Activated CD8-positive, alpha-beta memory T cell treated with anti-CD3 and anti-CD28 coated beads for 1 hour (primary cell): ENCODE measurements at places on chromosomes 13 and 19.

DNA sequence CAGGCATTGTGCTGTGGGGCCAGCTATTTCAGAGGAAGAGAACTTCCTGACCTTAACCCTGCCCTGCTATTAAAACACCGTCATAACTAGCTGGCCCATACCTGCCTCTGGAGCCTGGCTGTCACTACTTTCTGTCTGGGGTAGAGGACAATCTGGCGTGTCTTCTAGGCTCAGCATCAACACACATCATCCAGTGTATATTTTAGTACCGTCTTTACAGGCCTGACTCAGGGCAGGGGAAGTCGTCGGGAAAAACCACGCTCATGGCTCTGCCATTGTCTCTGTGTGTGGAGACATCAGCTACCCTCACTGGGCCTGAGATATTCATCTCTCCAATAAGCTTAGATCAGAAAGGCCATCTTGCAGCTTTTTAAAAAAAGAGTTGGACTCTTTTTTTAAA is 151.1 kb downstream of the KATNAL1 start:
- DNase-seq, result no peak

DNA sequence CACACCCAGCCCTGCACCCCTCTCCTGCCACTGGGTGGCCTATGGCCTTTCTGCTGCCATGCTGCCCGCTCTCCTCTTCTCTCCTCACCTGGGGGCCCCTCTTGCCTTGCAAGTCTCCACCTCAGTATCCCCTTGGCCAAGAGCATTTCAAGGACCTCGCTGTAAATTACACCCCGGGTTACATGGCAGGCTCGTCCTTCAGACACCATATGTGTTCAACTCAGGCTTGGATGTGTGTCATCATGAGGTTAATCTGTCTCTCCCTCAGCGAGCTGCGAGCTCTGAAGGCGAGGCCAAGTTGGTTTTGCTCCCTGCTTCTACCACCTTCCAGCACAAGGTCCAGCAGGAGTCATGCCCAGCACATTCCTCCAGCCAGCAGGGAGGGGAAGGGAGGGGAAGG is 74.8 kb upstream of the TM9SF2 start:
- DNase-seq, result no peak

DNA sequence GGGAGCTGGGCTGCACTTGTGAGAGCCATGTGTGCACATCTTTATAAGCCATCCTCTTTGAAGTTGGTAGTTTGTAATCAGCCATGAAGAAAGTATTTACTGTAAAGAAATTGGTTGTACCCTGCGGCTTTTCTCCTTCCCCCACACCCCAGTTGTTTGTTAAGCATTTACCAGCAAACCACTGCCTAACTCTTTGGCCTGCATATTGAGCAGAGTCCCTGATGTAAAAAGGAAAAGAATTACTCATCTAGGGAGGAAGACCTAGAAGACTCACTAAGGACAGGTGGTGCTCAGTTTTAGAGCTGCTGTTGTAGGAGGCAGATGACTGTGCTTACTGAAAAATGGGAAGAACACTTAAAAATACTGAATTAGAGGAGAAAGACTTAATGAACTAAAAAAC is 245.3 kb downstream of the PCCA start:
- no peak for DNase-seq

GRCh38 chr19:16760990-16761389 is 41.3 kb downstream of the NWD1 start:
- DNase-seq, result no peak

GRCh38 chr13:45492538-45492937 is 27.8 kb downstream of the COG3 start:
- no peak for DNase-seq

GRCh38 chr13:46367617-46368327 is 19.3 kb downstream of the RUBCNL start:
- no peak for DNase-seq

GRCh38 chr19:12721656-12722565 is 1.8 kb downstream of the TNPO2 start:
- DNase-seq, result no peak

DNA sequence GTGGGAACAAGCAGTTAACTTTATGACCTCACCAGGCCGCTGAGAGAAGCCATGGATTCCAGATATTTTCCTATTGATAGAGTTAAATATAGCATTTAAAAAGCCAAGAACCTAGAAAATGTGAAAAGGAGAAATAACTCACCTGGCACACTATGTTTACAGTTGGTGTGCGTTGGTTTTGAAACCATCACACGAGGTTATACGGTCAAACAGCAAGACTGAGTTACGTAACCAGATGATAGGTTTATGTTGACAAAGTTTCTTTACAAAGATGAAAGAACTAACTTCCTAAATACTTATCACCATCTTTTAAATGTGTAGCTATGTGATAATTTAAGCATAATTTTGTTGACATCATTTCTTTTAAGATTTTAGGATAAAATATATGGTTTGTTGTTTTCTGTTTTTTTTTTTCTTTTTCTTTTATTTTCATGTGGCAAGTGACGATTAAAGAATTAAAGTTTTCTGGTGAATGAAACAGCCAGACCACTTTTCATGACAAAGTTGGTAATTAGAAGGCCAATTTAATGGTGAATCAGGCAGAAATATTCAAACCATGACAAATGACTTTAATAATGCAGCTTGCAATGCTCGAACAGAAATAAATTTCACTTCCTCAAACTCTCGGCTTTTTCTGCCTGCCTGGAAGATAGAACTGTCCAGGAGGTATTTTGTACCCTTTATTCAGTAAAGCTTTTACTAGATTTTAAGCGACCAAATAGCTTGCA is 339.1 kb upstream of the OBI1 start:
- DNase-seq, result no peak

- peak; percentile 33 for DNase-seq
Observed at GRCh38 chr19:32642771-32643170, 32.2 kb downstream of the ANKRD27 start.
